Parietal lobe (tissue), 2 donors: ENCODE measurements at places on chromosomes 4 and X. TPM values are rescaled to one million over a fixed set of nuclear protein-coding genes. Genes with fewer than 3 reads are reported as not detected.

The COX7B2 gene
- total RNA-seq = not detected

The KIF4A gene
- 4.1 TPM for total RNA-seq

The VSIG4 gene
- 14.7 TPM for total RNA-seq

The UGT2B15 gene
- not detected for total RNA-seq

The DUX4 gene
- total RNA-seq = not detected

The MPC1L gene
- not detected for total RNA-seq

The CHRNA9 gene
- not detected for total RNA-seq

The MTMR8 gene
- total RNA-seq = 6.9 TPM

The HTN3 gene
- total RNA-seq = not detected

The RS1 gene
- not detected for total RNA-seq

The NXT2 gene
- 5.6 TPM for total RNA-seq

The PHEX gene
- 3.1 TPM for total RNA-seq

The GPC4 gene
- total RNA-seq = 4.4 TPM

The AMTN gene
- total RNA-seq = not detected
